ENCODE measurements at places on chromosomes 2 and 18.

DNA sequence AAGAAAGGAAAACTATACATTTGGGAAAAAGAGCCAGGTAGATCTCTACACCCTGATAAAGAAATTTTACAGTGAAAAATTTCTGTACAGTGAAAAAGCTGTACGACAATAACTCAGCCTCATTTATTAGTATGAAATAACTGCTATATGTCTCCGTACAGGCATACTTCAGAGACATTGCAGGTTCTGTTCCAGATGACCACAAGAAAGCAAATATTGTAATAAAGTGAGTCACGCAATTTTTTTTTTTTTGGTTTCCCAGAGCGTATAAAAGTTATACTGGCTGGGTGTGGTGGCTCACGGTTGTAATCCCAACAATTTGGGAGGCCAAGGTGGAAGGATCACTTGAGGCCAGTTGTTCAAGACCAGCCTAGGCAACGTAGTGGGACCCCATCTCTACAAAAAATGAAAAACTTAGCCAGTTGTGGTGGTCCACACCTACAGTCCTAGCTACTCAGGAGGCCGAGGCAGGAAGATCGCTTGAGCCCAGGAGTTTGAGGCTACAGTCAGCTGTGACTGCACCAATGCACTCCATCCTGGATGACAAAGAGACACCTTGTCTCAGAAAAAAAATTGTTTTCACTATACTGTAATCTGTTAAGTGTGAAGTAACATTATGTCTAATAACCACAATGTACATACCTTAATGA is 28.2 kb upstream of the AMMECR1L start:
- no peak for DNase-seq

DNA sequence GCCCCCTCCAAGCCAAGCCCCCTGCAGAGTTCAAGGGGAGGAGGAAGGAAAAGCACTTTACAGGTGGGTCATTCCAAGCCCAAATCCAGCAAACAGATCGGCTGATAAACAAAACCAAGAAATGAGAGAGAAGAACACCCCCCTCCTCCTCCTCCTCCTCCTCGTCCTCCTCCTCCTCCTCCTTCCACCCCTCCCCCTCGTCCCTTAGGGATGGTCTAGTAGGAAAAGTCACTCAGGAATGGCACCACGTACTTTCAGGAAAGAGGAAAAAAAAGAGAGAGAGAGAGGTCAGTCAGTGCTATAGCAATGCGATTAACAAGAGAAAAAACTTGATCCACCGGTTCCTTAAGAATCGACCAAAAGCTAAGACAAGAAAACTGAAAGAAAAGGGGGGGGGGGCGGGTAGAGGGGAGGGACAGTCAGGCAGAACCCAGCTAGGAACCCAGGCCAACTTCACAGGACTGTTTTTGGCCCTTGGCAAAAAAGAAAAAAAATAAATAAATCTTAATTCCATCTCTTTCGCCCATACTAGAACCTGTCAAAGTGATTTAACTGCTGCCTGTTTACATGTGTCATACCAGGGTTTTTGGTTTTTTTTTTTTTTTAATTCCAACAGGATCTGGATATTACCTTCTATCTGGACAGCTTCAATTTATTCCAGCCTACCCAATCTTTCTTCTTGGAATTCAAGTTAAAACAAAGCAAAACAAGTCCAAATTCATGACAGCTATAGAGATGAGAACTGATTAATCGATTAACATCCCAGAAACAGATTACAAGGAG is 906 bp downstream of the IKZF2 start:
- DNase-seq = no peak

DNA sequence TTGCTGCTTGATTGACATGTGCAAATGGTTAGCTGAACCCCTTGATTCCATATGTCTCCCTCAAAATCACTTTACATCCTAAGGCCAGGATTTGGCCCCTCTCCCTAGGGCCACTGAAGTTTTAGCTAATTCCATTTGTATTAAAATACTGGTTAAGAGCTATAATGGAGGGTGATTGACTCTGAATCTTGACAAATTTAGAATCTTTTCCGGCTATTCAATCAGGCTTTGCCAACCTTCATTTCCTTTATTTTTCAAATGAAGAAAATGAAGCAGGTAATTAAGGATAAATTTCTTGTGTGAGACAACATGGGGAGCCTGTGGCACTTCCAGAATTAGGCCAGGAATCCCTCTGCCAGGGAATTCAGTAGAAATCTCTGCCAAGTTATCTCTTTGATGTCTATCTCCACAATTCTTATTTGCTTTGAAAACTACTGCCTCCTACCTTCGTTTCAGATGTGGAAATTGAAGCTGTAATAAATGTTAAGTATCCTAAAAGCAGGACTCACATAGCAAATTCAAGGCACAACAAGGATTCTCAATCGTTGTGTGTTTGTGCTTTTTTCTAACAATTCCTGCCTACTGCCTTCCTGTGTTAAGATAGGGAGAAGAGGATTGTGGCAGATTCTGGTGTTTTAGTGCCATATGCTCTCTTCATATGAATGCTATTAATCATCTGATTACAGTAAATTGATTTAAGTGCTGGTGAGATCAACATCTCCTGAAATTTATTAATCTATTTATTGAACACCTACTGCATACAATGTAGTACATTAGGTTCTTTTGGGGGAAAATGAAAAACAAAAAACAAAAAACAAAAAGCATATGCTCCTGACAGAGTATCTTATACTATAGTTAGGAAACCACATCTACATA is 47.8 kb upstream of the MAP4K3 start:
- no peak for DNase-seq

DNA sequence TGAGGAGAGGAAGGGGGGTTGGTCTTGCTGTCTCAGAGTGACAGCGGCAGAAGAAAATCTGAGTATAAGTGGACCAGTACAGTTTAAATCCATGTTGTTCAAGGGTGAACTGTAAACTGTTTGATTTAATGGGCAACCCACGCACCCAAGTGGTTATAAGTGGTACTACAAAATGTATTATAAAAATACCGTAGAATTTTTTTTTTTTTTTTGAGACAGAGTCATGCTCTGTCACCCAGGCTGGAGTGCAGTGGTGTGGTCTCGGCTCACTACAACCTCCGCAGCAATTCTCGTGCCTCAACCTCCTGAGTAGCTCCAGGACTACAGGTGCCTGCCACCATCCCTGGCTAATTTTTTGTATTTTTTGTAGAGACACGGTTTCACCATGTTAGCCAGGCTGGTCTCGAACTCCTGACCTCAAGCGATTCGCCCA is 2.1 kb upstream of the CHCHD5 start:
- DNase-seq = no peak

DNA sequence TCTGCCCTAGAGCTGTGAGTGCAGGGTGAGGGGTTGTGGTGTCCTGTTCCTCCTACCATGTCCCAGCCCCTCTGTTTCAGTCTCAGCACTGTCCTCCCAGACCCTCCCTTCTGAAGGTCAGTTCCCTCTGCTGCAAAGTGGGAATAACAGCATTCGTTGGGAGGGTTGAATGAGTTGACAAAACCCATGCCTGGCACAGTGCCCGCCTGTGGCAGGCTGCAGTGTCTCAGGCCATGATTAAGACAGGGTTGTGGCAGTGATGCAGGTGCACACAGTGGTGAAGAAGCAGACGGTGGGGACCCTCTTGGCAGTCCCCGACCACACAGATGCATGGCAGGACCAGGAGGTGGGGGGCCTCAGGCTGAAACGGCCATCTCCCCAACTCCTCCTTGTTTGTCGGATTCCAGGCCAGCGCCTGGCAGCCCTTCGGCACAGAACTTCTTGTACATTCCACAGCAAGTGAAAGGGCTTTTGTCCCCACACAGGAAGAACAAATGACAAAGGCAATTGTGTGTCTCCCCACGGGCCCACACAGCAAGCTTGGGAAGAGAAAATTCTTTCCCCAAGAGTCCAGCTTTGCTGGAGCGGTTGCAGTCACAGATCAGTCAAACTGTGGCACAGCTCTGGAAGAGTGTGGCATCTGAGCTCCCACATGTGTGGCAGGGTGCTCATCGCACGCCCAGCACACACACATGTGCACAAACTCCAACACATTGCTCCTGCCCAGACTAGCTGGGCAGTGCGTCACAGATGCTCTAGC is 92.0 kb upstream of the MSH2 start:
- DNase-seq = no peak

DNA sequence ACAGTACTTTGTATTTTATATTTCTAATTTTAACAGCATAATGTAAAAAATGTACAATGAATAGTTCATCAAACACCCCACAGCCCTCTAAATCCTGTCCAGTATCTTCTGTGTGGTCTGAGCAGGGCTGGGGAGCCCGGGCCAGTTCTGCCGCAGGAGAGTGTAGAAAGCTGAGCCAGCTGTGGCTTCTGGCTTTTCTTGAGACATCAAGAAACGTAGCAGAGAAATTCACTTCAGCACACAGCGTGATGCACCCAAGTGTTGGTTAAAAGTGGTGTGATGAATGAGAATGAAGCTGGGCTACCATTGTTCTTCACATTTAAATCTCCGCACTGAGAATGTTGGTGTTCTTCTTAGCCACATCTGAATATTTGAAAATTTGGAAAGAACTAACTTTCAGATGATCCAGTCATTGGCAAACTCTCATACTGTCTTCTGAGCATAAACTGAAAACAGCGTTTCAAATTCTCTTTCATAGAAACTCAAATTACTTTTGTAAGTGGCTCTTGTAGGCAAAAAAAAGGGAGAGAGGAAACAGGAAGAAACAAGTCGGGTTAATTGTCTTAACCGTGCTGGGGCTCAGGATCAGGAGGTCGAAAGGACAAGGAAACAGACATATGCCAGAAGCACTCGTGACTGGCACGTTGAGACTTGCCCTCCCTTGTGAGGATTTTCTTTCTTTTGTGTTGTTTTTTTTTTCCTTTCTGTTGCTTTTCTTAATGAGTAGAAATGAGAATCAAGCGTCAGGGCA is 23.4 kb upstream of the TMEM87B start:
- DNase-seq = no peak

DNA sequence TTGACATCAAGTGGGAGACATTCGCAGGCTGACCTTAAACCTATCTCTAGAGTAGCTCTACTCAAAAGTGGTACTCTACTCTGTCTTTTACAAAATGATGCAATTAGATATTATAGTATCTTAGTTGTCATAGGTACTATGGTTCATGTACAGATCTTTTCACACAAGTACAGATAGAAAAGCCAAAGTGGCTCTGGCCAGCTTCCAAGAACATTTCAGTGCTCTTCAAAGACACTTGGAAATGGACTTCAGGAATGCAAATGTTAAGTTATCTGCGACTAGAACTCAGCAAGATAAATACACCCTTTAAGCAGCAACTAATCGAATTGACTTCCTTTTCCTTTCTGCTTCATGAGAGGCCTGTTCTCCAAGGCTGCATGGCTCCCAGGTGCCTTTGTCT is 718.7 kb upstream of the FAM98A start:
- no peak for DNase-seq

- no peak for DNase-seq
These were observed 97.1 kb downstream of the TXNL1 start for GRCh38 chr18:56541340-56541739.

GRCh38 chr18:70047931-70048603 is 100.4 kb upstream of the CD226 start:
- no peak for DNase-seq

DNA sequence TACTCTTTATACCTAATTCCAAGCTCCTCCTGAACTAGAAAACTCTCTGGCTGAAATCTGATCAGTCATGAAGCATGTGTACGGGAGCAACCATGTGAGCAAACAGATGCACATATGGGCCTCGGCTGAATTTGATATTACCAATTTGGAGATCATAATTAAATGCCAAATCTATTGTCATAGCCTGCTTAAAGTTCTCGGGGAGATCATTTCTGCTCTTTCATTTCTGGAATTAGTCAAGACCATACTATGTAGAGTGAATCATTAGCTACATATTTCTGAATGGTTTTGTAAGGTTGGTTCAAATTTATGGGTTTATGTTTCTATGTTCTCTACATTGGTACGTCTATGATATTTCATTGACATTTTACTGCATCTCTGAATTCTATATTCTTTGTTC is 205.5 kb downstream of the UBE2E3 start:
- no peak for DNase-seq

GRCh38 chr2:1750933-1751766 is 6.8 kb upstream of the PXDN start:
- DNase-seq = peak; percentile 78

DNA sequence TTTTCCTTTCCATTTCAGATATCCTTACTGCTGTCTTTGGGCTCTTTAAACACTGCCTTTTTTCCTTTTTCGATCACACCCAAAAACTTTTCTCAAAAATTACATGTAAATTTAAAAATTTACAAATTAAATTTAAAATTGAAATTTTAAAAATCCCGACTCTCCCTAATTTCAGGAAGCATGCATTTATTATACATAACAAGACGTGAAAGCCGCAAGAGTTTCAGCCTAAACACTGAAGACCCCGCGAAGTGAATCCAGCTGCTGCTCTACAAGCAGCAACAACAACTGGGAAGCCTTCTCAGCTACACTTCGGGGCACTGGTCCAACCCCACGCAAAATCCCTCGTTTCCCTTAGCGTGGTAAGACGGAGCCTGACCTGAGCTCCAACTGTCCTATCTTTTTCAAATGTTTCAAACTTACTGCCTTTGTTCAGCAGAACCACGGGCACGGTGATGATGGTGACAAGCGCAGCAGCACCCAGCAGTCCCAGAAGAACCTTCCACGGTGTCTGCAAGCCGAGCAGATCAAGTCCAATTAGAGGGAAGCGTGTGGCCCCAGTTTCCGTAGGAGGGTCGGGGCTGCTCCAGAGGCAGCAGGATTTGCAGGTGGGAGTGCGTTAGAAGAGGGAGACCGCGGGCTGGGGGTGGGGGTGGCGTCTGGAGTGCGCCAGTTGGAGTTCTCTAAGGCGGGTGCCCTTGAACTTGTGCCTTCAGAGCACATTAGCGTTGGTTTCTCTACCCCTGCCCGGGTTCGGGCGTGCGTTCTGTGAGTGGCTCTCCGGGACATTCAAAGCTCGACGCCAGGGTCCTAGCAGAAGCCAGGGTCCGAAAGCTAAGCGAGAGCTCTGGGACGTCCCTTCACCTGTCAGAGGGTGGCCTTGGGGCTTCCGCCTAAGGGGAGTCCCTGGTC is 783 bp downstream of the DPP4 start:
- DNase-seq = no peak

DNA sequence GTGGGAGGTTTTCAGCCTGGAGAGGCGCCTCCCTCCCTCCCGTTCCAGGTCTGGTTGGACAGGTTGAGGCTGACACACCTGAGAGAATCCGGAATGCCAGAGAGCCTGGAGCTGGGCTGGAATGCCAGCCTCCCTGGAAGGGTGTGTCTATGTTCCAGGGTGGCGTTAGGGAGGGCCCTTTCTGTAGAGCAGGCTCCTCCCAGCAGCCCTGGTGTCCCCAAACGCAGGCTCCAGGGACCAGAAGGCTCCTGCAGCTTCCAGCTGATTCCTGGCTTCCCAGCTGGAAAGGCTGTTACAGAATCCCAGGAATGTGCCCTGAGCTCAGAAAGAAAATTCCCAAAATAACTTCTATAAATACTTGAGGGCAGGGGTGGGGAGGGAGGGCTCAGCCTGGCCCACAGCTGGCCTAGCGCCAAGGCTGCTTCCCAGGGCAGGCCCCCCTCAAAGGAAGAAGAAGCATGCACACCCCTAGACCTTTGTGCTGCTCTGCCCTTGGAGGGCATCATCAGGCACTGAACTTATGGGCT is 85.4 kb downstream of the STPG4 start:
- no peak for DNase-seq

- no peak for DNase-seq
These were observed 94.1 kb downstream of the PTPRM start for GRCh38 chr18:7661207-7661606.

- DNase-seq = no peak
These were observed 150.6 kb downstream of the RTN4 start for GRCh38 chr2:54899576-54900200.
